ENCODE measurements at places on chromosomes 2 and 18. TPM values are rescaled to one million over a fixed set of nuclear protein-coding genes. Genes with fewer than 3 reads are reported as not detected.

Gene TRIM54
- total RNA-seq: 0.88 TPM

DNA sequence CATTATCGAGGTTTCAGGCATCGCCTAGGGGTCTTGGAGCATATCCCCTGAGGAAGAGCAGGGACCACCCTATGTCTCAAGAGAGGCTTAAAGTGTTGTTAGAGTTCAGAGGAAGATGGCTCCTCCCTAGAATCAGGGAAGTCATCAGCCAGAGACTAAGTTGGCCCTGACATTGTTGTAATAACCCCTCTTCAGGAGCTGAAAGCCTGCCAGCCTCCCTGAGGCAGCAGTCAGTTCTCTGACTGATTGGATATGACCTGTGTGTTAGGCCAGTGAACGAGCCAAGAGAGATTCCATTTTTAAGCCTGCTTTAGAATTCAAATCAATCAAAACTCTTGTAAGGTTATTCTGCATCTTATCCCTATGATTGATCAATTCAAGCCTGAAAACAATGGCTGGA, 34.9 kb downstream of the ARHGAP28 start:
- DNase-seq: no peak

Gene SERPINB3
- not detected for total RNA-seq

DNA sequence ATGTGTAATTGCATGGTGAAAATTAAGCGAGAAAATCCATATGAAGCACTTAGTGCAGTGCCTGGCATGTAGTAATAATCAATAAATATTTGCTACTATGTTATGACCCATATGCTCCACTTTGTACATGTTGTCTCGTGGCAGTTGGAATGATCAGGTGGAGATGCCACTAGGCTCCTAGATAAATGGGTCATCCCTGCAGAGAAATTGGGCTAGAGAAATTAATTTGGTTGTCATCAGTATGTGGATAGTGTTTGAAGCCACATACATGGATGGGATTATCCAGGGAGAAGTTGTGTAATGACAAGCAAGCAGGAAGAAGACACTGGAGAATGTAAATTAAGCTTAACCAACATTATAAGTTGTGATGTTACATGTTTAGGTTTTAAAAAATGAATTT, 33.0 kb downstream of the ACYP2 start:
- DNase-seq: no peak

GRCh38 chr2:78978340-78978739, 47.2 kb upstream of the REG3G start:
- DNase-seq: no peak

DNA sequence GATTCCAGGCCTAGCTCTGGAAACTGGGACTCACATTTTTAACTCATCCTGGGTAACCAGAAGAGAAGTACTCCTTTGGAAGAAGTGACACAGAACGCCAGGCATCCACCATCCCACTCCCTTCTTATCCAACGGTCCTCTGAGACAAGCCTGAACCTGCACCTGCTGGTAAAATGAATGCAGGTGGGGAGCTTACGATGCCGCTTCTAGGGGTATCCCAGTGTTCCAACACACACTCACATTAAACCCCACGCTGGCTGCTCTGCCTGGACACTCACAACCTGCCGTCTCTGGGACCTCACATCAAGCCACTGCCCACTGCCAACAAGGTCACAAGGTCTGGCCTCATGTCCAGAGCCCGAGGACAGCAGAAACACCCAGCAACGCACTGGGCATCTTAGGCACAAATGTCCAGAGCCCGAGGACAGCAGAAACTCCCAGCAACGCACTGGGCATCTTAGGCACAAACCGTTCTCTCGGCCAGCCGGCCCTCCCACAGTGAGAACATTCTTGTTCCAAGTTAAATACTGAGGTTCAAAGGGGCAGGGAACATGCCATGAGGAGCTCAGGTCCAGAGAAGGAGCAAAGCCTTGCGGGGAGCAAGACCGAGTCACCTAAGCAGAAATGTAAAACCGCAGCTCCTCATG, 9.9 kb downstream of the SLC66A2 start:
- no peak for DNase-seq
